NCI-H524 treated with DMSO at 0.1 percent for 48 hours (cell line): ENCODE measurements at places on chromosomes 4 and X.

DNA sequence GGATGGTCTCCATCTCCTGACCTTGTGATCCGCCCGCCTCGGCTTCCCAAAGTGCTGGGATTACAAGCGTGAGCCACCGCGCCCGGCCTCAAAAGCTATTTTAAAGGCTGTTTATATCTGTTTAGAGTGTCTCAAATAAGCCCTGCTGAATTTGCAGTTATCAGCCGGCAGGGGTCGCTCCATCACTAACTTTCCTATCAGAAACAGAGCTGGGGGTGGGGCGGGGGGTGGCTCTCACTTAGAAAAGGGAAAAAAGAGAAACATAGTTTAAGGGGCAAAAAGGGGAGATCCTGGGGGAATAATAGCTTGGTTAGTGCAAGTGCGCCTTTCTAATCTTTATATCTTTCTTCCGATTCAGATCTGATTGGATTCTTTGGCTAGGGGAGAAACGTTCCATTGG lies 450.7 kb downstream of the UBE2NL start:
- DNase-seq, result no peak

- peak; percentile 7 for DNase-seq
These were observed 3.5 kb downstream of the BEND4 start for GRCh38 chr4:42149004-42149403.

DNA sequence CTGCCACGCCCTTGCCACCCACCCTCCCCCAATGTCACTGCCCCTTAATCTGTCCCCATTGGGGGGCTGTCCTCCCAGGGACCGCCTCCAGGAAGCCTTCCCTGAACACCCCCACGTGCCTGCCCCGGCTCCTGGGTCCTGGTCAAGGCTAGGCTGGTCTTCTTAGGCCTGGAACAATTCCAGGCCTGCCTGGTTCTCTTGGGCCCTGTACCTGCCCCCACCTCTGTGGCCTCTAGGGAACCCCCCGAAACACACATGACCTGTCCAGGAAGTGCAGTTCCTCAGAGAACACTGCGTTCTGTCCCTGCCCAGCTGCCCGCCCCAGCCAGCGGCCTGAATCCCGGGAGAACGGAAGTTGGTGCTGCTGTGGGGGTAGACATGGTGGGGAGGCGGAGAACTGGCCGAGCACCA lies 5.1 kb downstream of the MXD4 start:
- DNase-seq, result no peak

DNA sequence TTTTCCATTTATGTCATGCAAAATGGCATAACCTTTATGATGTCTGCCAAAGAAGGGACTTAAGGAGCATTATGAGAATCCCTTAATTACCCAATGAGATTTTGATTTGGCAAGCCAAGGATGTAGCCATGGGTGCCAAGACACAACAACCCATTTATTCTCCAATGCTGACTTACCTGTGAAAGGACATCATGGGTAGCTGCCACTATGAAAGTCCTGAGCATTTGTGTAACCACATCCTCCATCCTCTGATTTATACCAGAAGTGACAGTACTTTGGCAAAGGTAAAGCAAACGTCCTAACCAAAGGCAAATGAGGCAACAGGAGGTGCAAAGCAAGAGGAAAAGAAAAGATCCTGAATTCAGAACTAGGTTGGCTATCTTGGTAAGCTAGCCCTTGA lies 87.3 kb upstream of the EMCN start:
- DNase-seq, result no peak

DNA sequence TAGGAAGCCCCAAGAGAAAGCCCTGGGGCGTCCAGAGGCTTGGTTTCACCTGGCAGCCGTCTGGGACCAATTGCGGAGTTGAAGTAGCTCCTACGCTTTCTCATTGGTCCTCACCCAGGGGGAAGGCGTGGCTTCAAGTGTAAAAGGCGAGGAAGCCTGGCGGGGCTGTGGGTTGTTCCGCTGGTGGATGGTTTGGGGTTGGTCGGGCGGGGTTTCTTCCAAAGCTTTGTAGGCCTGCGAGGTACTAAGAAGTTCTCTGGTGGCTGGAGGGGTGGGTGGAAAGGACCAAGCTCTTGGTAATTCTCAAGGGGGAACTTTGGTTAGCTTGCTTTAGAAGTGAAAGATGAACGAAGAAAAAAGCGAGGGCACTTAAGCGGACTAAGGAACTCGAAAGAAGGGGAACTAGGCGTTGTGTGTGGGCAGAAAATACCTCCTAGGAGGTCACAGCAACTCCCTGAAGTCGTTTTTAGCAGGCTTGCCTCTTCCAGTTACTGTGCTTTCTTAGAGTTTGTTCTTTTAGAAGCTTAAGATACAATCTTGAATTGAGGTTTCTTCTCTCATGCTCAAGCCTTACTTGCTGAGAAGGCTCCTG lies 36.6 kb downstream of the CCNG2 start:
- no peak for DNase-seq

GRCh38 chr4:112085156-112086035 lies 59.9 kb upstream of the FAM241A start:
- DNase-seq, result no peak

DNA sequence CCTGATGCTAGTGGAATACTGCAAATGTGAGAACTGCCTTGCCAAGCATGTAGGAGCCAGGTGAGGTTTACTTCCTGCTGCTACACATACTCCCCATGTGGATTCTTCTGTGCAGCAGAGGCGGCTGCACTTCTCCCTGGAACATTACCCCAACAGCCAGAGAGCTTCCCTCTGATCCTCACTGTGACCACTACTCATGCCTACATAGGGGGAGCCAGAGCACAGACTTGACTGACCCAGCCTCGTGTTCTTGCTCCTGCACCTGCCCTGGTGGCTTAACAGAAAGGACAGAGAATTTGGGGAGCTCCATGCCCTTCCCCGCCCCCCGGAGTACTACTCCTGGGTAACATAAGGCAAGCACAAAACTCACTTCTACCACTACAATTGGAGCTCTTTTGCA lies 38.4 kb downstream of the UGT2A2 start:
- no peak for DNase-seq

DNA sequence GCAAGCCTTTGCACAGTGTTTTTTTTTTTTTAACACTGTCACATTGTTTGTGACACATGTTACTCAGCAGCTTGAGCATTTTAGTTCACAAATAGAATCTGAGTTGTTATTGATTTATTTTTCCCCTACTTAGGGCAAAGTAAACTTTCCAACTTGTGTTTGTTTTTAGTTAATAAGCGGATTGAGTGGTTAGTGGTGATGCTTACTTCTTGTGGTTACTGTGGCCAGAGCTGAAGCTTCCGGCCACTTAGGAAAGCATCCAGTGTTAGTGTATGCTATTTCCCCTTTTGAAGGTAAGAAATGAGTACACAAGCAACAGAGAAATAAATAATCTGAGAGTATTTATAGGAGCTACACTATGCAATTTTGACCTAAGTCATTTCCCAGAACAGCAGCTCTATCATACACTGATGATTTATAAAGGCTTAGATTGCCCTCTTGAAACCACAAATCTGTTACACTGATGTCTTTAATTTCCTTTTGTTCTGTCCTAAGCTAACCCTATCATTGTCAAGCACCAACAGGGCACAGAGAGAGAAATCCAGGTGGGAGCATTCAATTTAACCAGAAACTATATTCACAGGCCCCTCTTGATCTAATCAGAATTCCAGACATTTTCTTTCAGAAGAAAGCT lies 2464.6 kb downstream of the PCDH7 start:
- no peak for DNase-seq

DNA sequence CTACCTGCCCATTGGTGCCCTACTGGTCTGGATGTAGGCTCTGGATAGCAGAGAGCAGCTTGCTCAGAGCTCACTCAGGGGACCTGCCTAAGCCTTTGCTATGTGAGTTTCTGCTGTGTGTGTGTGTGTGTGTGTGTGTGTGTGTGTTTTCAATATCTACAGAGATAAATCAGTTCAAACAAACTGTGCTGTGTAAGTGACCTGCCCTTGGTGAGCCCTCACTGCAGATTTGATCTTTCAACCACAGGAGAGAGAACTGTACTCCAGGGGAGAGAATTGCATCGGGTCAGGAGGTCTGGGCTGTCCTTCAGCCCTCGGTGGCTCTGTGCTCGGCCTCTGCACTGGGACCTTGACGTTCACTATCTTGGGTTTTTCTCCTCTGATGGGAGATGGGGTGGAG lies 35.0 kb upstream of the CDKN2AIP start:
- no peak for DNase-seq

DNA sequence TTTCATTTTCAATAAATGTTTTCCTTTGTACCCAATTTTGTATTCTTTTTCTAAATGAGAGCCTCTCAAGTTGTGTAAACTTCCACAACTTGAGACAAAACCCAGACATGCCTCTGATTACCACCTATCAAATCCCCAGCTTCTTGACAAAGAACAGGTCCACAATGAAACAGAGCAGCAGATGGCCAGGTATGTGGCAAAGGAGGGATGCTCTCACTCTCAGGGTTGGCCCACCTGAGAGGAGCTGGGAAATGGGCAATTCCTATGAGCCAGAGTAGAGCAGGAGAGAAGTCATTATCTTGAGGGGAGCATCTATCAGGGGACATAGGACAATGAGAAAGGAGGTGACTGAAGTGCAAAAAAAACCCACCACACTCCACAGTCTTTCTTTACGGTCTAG lies 273.5 kb upstream of the FAM241A start:
- no peak for DNase-seq
